Naive thymus-derived CD8-positive, alpha-beta T cell (primary cell): ENCODE measurements at places on chromosomes 2 and 18.

- peak; percentile 29 for DNase-seq
These were observed 340 bp downstream of the SLC40A1 start for GRCh38 chr2:189580241-189580651.

DNA sequence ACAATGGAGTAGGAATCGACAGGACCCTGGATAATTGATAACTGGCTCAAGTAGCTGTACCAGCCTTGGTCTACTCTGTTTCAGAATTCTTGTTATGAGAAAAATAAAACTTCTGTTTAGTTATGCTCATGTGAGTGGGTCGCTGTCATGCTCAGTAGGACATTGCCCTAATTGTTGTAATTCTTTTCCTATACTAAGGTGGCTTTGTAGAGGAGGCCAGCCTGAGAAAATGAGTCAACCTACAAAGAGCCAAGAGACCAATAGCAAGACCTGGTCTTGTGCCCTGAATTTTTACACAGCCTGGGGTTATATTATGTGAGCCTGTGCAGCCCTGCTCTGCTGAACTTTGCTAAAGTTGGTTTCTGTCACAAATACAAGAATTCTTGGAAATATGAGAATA lies 238.4 kb downstream of the MEIS1 start:
- DNase-seq, result no peak

DNA sequence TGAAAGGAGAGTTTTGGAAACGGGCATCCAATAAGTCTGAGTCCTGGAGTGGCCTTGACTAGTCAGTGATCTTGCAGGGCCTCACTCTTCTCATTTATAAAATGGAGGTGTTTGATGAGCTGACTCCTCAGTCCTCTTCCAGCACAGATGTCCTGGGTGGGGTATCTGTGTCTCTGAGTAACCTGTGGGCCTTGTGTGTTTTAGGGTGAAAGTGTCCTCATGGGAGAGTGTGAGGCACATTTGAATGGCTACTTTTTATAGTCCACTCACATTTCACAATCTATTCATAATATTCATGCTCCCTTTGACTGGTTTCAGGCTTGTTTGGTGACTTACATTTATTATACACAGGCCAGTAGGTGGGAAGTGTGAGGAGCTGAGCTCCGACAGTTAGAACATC lies 106.4 kb upstream of the CELF4 start:
- DNase-seq, result no peak

- DNase-seq, result no peak
These were observed 239.6 kb downstream of the MREG start for GRCh38 chr2:215773728-215774127.

DNA sequence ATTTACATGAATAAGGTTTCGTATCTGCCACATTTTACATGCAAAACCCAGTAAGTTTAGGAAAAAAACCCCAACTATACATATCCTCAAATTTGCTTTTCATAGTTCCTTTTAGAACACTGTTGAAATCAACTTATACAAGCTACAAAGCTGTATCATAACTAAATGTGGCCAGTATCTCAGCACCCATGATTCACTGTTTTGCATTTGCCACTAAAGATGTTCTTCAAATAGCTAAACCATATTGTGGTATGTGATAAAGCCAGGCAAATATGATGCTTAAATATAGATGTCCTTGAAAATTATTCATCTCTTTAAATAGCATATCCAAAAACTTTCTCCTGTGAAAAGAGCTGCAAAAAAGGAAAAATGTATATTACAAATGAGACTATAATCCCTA lies 29.9 kb downstream of the ROCK2 start:
- DNase-seq, result no peak

- DNase-seq, result no peak
These were observed 187.8 kb upstream of the TNP1 start for GRCh38 chr2:217047631-217048030.

- DNase-seq, result no peak
These were observed 178.8 kb downstream of the ACKR3 start for GRCh38 chr2:236748385-236748784.
